NCI-H510A (cell line): ENCODE measurements at places on chromosomes 16 and 17.

DNA sequence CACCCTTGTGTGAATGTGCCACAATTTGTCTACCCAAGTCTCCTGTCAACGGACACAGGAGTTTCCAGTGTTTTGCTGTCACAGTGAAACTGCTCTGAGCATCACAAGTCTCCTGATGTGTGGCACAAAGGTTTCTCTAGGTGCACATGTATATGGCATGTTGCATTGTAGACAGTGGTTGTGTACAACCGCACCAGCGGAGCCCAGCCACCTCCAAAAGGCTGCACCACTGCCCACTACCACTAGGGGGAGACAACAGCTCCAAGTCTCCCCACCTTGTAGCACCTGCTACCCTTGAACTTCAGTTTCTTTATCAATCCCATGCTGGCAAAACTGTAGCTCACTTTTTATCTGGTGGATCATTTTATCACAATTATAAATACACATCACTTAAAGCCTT lies 95.5 kb upstream of the ZNF469 start:
- DNase-seq, result no peak

DNA sequence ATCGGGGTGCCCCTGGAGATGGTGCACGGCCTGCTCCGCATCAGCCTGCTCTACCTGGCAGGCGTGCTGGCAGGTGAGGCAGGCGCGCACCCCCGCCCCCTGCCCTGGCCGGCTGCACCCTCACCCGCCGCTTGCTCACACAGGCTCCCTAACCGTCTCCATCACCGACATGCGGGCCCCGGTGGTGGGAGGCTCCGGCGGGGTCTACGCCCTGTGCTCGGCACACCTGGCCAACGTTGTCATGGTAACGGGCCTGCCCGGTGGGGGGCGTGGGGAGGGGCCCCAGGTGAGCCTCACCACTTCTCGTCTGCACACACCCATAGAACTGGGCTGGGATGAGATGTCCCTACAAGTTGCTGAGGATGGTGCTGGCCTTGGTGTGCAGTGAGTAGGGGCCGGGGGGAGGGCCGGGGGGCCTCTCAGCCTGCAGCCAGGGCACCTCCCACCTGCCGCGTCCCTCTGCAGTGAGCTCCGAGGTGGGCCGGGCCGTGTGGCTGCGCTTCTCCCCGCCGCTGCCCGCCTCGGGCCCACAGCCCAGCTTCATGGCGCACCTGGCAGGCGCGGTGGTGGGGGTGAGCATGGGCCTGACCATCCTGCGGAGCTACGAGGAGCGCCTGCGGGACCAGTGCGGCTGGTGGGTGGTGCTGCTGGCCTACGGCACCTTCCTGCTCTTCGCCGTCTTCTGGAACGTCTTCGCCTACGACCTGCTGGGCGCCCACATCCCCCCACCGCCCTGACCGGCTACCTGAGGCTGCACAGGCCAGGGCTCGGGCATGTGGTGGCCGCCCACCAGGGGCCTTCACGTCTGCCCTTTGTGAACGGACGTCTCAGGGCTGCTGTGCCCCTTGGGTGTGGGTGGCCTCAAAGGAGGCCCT lies 2.1 kb downstream of the RHBDL1 start:
- no peak for DNase-seq

GRCh38 chr16:83682868-83683235 lies 124.9 kb upstream of the HSBP1 start:
- DNase-seq, result no peak

GRCh38 chr16:68328151-68328859 lies 17.5 kb downstream of the PRMT7 start:
- peak; percentile 42 for DNase-seq

DNA sequence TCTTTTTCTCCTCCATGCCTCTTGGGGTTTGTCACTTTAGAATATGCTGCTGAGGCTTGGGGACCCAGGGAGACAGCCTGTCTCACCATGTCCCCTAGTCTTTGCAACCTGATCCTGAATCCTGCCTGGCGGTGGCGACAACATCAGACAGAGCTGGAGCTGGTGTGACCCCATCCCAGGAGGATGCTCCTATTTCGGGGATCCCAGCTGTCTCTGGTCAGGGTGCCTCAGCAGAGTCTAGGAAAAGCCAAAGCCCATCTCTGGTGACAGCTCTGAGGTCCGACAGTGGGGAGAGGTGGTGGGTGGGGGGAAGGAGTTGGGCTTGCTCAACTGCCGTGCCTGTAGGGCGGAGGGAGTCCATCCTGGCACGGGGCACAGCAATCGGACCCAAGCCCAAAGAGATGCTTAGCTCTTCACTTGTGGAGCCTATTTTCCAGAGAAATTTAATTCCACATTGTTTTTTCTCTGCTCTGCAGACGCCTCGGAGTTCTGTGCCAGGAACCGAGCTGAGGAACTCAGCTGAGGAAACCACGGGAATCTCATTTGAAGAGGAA lies 10.3 kb upstream of the TNS4 start:
- no peak for DNase-seq

DNA sequence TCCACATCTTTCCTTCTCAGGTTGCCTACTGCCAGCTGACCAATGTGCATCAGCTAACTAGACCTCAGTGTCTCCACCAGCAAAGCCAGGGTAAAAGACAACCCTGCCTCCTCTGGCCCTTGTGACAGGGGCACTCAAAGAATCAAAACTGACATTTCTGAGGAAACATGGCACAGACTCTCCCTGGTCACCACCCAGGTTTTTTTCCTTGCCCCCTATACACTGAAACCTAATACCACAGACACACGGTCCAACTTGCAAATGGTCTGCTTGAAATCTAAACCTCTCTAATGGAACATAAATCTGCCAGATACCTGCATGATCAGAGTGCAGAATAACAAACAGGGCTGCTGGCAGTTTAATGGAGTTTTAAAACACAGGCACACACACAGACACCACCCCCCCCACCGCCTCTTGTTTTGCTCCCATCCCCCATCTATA lies 19.5 kb upstream of the CORO6 start:
- DNase-seq, result peak; percentile 35

- DNase-seq, result no peak
Observed at GRCh38 chr16:31460582-31461002, 1.3 kb downstream of the ARMC5 start.

DNA sequence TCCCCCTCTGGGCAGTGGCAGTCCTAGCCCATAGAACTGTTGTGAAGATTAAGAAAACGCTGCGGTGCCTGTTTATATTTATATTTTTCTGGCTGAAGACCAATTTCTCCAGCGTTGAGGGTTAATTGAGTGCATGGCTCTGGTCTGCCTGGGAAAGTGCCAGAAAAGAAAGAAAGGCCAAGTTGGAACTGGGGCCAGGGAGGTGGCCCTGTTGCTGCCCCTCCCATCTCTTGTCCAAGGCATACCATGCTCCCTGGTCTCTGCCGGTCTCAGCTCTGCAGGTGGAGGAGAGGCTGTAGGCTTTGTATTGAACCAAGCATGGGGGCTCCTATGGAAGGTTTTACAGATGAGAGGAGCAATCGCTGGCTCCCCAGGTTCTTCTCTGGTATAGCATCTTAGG lies 124.7 kb downstream of the MGAT5B start:
- no peak for DNase-seq

DNA sequence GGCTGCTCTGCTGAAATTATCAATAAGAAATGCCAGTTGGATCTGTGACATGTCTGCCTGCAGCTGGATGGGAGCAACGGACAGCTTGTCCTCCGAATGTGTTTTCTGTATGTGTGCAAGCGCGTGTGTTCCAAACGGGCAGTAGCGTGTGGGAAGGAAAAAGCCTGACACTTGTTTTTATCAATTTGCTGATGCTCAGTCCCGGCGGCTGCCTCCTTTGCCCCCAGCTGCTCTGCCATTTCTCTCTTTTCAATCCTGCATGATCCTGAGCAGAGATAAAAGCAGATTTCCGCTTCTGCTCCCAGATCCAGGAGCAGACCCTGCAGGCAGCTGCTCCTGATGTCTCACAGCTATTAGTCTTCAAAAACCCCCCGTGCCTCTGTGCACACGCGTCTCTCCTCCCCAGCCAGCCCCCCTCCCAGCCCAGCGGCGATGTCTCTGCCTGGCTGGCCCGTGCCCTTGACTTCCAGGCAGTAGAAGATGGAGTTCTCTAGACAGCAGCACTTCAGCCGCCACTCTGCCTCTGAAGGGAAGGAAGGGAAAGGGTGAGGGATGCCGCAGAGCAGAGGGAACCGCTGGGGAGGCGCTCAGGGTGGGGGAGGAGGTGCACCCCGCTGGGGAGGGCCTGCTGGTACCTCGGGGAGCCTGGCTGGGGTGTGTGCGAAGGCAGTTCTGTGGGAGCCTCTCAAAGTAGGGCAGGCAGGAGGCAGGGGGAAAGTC lies 4.1 kb downstream of the PRCD start:
- no peak for DNase-seq

GRCh38 chr17:59874376-59874775 lies 18.4 kb downstream of the TUBD1 start:
- no peak for DNase-seq

DNA sequence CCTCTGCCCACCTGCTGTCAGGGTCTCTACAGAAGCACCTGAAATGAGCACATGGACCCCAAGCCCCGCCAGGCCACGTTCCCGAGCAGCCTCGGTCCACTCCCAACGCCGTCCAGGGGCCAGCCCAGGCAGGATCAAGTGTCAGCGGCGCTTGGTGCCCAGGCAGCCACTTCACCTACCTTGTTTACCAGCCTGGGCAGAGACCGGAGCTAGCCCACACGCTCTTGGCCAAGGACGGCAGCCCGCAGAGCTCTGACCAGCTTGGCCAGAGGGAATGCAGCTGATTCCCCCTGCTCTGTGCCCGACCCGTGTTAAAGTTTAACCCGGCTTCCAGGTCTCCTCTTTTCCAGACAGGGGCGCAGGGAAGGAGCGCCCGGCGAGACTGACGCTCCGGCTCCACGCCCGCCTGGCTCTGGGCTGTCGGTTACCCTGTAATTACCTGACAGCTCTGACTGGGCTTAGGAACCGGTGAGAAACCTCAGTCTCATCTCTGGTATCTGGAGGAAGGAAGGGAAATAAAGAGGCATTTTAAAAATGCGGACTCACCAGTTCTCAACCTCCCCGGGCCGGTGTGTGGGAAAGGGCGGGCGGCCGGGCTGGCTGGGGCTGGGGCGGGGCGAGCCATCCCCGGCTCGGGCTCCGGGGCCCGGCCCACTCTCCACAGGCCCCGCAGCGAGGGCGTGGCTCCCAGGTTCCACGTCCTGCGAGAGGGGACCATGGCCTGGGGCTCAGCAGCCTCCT lies 4.6 kb downstream of the KIFC3 start:
- DNase-seq, result peak; percentile 58

GRCh38 chr17:31272236-31272635 lies 24.8 kb downstream of the OMG start:
- DNase-seq, result no peak

- no peak for DNase-seq
Observed at GRCh38 chr16:53040788-53041187, 11.9 kb downstream of the CHD9NB start.

DNA sequence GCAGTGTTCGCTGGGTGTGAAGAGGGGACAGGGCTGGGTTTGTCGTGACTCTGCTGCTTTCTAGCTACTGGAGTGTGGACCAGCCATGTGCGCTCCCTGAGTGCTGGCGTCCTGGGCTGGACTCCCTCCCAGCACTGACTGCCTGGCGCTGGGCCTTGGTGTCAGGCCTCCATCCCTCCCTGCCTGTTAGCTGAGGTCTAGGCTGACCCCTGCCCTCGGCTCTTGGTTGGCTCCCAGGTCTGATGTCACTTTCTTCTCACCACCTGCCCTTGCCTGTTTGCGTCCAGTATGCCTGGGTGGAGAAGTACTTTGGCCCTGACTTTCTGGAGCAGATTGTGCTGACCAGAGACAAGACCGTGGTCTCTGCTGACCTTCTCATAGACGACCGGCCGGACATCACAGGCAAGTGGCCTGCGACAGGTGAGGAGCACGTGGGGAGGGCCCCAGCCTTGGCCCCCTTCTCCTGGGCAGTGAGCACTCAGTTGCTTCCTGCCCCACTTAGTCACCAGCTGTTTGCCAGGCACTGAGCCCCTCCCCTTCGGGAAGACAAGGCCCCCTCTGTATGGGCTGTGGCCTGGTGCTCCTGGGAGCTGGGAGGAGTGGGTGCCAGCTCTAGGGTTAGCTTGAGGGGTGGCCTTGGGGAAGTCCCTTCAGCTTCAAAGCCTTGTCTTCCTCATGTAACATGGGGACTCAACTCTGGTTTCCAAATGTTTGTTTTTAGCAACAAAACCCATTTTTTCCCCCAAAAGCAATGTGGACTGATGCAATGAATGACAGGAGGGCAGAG lies 41.5 kb downstream of the NT5M start:
- DNase-seq, result no peak

- no peak for DNase-seq
Observed at GRCh38 chr17:36752096-36752888, 150.9 kb downstream of the MRM1 start.

DNA sequence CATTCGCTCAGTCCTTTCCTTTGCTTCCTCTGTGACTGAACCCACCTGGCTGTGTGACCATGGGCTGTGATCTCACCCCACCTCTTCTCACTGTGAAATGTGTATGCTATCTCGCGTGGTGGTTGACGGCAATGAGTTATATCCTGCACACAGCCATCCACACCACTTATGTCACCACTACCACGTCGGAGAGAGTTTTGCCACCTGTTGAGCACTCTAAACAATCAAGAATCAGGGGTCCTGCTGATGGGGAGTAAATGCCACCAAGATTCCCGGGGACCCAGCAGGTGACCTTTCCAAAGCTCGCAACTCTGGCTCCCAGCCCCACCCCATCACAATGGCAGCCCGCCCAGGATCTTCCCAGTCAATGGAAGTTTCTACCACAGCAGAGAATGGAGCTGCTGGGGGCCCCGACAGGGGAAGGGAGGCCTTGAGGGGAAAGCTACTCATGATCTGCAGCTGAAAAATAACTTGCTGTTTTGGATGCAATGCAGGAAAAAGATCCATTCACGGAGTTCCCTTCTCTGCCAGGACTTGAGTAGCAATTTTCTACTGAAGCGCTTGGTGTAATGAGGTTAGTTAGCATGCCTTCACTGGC lies 26.2 kb upstream of the RCVRN start:
- DNase-seq, result no peak

DNA sequence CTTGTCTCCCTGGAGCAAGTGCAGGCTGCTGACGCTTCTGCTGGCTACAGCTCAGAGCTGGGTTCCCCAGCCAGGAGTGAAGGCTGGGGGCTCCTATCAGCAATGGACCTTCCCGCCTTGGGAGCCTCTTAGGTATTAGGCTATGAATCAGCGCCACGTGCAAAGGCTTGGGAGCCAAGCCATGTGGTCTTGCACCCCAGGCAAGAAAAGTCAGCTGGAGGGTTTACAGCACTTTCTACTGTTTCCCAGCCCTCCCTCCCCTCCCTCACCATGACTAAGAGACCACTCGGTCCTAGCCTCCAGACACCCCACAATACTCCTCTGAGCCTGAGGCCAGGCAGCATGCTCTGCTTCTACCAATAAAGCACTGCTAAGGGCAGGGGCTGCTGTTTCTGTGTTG lies 12.3 kb downstream of the EPX start:
- DNase-seq, result no peak

- DNase-seq, result no peak
Observed at GRCh38 chr17:63358956-63359355, 87.2 kb downstream of the CYB561 start.

- no peak for DNase-seq
Observed at GRCh38 chr17:58351182-58351581, 819 bp downstream of the SUPT4H1 start.

- DNase-seq, result no peak
Observed at GRCh38 chr16:52578829-52579498, 32.0 kb upstream of the TOX3 start.

GRCh38 chr17:53475002-53475401 lies 347.7 kb upstream of the KIF2B start:
- DNase-seq, result no peak
